Hepatic stellate cell (primary cell): ENCODE measurements at places on chromosomes 7 and 10.

GRCh38 chr7:51270965-51271364 lies 45.6 kb downstream of the COBL start:
- no peak for DNase-seq

- no peak for DNase-seq
Observed at GRCh38 chr7:108589874-108590273, 20.2 kb downstream of the DNAJB9 start.

DNA sequence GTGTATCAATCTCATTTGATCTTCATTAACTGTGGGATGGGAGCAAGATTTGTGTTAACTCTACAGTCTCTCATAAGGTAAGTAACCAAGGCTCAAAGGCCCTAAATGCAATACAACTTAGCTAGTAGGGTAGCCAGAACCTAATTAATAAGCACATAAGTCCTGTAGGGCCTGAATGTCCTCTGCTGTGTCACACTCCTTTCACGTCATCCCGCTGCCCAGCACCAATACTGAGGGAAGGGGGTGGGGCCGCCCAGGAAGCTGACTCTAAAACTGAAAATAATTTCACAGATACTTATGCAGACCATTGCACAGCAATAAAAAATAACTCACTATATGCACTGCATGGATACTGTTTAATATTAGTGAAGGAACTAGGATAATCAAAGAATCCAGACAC lies 13.7 kb downstream of the CCDC6 start:
- no peak for DNase-seq

DNA sequence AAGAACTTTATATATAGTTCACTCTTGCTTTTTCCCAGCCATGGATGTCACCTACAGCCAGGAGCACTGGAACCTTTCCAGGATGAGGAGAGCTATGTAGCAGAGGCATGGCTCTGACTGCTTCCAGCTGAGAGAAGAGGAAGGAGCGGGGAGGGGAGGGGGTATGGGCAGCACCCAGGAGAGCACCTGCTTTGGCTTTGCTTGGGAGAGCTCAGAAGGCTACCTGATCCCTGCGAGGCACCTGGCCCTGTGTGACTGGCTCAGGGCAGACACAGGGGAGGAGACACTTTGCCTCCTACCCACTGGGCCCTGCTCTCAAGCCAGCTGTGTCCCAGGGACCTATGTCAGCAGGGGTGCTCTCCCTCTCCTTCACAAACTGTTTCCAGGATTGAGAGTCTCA lies 67.1 kb downstream of the HK1 start:
- no peak for DNase-seq

DNA sequence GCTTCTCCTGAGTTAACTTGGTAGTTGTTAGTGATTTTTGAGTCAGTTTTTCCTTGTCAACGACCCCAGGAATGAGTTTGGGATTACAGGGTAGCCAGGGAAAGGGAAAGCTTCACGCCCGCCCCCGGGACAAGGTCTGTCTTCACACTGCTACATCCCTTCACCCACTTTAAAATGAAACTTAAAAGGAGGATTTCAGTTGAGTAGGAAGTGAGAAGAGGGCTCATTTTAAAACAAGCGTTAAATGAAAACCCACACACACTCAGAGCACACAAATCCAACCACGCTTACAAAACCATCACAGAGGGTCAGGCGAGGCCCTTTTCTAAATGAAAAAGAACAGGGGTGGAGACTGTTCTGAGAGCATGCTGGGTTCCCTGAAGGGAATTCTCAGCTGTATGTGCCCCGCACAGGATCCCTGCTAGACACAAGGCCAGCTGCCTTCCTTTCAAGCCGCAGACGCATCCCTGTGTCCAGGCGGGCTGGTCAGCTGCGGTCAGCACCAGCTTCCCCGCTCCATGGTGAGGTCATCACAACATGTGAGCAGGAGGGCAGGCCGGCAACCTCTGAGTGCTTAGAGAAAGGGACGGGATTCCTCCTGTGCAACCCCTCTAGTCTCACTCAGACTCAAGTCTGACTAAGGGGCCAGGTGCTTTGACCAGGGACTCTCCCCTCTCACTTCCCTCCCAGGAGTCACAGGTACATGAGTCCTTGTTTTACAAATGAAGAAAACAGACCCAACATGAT lies 111.8 kb downstream of the EGFR start:
- DNase-seq: peak; percentile 74

DNA sequence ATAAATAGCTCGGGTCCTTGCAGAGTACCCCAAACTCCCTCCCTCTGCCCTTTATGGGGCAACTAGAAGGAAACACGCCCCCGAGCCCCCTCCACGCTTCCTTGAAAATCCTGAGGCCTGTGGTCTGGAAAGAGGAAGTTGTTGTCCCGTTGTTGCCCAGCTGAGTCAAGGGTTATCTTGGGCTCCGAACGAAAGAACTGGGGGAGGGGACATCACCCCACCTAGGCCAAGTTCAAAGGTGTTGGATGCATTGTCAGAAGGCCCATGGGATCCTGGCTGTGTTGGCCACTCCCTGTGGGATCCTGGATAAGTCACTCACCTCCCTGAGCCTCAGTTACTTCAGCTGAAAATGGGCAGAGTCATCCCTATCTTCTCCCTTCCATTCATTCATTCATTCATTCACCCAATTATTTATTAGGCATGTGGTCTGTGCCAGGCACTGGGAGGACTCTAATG lies at the start of gene CCL24:
CCL24 (minus strand) TSS at position 26 of the 456 bp plus-strand sequence. CDS start 91 bp downstream, outside the sequence.
- no peak for DNase-seq

DNA sequence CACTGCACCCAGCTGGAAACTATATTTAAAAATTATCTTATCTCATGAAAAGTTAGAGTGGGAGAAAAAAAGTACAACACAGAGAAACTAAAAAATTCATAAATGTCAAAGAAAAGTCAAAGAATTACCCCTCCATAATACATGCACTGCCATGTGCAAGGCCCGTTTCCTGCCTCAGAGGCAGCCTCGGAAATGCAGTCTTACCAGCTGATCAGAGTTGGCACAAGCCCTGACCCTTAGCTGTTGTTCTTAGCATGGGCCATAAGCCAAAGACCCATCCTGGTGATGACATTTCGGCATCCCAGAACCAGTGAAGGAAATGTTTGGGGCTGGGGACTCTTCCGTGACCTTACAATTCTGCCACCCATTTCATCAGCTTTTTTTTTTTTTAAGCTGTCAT lies 21.6 kb downstream of the RBM48 start:
- DNase-seq: no peak

DNA sequence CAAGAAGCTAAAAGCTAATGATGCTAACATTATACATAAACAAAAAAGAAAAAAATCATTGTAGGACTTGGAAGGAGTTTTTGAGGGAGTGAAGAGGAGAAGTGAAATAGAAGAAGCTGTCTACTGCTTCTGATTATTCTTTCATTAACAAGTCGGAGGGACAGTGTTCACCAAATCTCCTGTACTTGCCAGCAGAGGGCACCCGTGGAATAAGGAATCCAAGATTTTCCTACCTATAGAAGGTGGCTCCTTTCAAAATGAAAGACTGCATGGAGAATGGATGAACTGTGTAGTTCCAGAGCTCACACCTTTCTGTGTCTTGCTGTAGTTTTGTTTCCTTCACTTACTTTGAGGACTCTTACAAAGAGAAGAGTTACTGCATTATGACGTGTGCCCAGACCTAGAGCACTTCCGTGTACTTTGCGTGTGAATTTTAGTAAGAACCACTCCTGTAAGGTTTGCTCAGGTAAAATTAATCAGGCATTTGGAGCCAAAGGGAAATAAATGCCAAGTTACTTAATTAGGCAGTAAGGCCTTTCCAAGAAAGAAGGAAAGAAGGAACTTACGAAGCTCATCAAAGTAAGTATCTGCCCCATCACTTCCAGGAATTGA lies 145.1 kb downstream of the SEMA3D start:
- peak; percentile 4 for DNase-seq

DNA sequence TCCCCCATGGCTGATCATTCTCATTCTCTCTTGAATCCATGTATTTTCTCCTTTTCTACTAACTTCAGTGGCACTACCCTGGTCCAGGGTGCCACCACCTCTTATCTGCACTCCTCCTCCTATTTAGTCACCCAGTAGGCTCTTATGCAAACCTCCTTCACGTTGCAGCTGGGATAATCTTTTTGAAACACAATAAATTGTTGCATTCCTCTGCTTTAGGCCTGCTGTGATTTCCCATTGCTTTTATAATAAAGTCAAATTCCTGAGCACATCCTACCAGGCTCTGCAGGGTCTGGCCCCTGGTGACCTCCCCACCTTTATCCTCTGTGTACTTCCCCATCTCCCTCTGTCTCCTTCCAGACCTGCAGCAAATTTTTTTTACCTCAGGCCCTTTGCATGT lies 112.7 kb upstream of the KIAA1217 start:
- no peak for DNase-seq

DNA sequence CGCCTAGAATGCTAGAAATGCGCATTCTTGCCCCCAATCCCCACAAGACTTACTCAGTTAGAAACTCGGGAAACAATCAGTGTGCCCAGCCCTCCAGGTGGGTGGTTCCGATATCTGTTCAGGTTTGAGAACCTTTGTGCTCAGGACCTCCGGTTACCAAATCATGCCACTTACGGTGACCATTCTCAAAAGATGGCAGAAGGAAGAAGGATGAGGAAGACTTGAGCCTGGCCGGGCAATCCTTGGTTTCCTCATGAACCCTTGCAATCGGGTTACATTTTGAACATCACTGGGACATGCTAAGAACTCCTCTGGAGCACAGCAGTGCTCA lies 52.1 kb downstream of the RBM17 start:
- DNase-seq: no peak

- DNase-seq: no peak
Observed at GRCh38 chr7:14760730-14761478, 141.6 kb downstream of the DGKB start.

GRCh38 chr7:26492816-26493215 lies 201.2 kb downstream of the SNX10 start:
- DNase-seq: no peak

DNA sequence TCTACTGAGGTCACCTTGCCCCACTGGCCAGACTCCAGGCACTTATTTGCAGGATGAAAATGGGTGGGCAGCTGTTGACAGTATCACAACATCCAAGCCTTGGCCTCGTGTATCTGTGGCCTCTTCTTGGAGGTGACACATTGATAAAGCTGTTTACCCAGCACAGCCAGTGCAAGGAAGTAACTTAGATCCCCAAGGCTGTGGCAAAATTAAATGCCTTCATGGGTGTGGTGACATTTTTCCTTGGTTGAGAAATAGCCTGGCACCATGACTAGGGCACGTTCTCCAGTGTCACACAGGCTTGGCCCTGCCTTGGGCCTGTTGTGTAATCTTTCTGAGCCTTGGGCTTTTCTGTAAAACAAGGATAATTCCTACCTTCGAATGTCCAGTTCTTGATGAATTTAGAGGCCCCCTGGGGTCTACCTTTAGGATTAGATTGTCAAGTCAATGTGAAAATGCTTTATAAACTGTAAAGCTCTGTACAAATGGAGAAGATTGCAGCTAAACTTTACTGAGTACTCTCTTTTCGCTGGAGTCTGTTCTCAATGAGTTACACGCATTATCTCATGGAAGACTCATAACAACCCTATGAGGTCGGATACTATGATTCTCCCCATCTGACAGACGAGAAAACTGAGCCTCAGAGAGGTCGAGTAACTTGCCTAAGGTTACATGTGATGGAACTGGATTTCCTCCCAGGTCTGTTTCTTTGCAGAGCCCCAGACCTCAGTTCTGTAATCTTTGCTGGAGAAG lies 46.7 kb upstream of the LOXL4 start:
- no peak for DNase-seq

GRCh38 chr7:85595750-85596178 lies 408.9 kb upstream of the SEMA3D start:
- no peak for DNase-seq

GRCh38 chr7:2855386-2855785 lies 11.3 kb upstream of the GNA12 start:
- no peak for DNase-seq

- DNase-seq: no peak
Observed at GRCh38 chr10:17145239-17145638, 15.6 kb upstream of the CUBN start.

- peak; percentile 59 for DNase-seq
Observed at GRCh38 chr10:127405221-127405620, 143.9 kb upstream of the NPS start.

DNA sequence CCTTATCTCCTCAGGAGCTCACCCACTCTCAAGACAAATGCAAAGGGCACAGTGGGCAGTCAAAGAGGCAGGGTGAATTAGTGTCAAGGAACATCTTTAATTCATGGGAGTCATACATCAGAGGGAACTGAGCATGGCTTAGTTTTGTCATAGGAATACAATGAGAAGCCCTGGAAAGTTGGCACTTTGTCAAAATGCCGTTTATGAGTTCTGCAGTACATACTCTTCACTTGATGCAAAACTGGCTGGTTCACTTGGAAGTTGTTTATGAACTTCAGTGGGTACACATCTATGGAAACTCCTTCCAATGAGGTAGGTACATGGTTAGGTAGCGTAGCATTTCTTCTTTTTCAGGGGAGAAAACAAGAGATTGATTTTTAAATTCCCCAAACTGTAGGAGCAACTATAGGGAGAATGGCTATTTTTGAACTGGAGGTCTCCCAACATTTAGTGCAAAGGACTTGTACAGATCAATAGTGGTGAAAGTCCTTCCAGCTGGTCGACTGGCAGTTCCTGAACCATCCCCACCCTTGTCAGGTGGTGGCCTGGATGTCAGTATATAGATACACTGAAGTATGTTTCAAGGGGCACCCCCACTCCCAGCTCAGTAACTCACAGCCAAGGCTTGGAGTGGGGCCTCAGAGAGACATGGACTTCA lies 580.5 kb downstream of the REEP3 start:
- no peak for DNase-seq

DNA sequence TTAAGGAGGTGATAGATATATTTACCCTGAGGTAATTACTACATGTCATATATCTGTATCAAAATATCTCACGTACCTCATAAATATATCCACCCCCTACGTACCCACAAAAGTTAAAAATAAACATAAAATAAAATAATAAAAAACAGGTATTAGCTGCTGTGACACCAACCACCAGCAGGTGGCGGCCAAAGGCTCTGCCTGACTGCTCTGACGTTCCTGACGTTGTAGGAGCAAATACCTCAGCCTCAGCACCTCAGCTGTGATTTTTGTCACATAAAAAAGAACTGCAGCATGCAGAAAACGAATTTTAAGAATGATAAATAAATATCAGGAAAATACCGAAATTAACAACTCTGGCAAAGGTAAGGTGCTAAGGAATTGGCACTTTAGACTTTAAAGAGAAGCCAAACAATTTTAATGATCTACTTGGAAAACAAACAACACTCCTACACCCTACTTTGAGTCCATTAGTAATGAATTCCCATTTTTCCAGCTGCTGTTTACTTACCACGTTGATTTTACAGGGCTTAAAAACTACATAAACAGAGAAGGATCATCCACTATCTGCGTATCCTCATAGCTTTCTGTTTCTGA lies 125.4 kb upstream of the TARP start:
- DNase-seq: peak; percentile 35

GRCh38 chr7:35546691-35547429 lies 148.1 kb downstream of the HERPUD2 start:
- DNase-seq: no peak

DNA sequence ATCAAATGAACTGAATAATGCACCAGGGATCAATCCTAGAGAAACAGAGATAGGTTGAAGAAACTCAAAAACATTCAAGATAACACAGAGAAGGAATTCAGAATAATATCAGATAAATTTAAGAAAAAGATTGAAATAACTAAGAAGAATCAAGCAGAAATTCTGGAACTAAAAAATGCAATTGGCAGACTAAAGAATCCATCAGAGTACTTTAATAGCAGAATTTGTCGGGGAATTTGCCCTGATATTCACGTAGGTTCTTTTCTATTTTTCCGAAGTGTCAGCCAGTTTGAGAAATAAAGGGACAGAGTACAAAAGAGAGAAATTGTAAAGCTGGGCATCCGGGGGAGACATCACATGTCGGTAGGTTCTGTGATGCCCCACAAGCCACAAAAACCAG lies 9.4 kb upstream of the IMMP2L start:
- DNase-seq: no peak
